ENCODE measurements at places on chromosomes 13 and 19.

- no peak for DNase-seq
These were observed 142.6 kb downstream of the CRYL1 start for GRCh38 chr13:20383058-20383457.

DNA sequence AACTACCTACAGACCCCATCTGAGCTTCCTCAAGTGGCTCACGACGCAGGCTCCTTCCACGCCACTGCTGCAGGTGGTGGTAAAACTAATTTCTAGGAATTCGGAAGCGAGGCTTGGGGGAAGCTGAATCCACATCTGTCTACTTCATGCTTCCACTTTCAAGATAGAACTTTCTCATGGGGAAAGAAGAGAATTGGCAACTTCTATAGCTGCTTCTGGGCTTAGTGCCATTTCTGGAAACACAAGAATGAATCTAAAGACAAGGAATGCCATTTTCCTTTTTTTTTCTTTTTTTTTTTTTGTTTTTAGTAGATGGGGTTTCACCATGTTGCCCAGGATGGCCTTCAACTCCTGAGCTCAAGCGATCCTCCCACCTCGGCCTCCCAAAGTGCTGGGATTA is 2.8 kb upstream of the NLRP12 start:
- no peak for DNase-seq

DNA sequence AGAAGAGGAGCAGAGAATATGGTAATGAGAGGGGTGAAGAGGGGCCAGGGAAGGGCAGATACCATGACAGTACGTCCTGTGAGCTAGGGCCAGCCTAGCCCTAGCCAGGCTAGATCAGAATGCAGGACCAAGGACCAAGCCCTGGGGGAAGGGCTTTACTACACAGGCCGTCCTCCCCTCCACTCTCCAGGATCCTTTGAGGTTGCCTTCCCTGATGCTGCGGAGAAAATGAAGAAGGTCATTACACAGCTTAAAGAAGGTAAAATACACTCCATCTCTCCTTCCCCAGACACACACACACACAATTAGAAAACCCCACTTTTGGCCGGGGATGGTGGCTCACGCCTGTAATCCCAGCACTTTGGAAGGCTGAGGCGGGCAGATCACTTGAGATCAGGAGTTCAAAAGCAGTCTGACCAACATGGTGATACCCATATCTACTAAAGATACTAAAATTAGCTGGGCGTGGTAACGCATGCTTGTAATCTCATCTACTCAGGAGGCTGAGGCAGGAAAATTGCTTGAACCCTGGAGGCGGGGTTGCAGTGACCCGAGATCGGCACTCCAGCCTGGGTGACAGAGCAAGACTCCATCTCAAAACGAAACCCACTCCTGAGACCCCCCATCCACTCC is 8.5 kb downstream of the SPACA6 start:
- DNase-seq: no peak

DNA sequence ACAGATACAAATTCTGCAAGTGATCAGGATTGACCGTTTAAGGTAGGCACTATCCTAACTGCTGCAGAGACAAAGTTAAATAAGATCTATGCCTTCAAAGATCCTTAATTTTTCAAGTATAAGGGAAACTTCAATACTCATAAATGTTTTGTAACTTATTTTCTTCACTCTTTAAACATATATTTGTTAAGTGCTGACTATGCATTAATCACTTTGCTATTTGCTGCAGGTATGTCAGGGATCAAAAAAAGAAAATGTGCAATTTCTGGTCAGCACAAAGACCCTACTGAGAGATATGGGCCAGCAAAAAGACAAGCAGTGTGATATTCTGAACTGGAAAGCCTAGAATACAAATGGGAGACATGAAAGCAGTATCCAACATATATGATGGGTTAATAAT is 756.1 kb upstream of the PCDH9 start:
- no peak for DNase-seq

DNA sequence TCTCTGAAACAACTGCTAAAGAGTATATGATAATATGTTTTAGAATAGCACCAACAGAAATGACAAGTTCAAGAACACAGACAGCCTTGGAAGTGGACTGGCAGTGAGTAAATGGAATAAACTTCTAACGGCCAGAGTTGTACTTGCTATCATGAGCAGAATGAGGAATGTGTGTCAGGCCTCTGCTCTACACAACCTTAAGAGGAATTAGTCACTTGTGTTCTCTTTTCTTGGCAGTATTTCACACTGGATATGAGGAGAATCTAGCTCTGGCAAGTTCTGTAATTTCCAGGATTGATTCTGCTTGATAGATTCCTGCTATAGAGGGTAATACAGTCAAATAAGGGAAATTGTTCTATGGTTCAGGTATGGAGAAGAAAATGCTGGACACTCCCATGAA is 757.3 kb downstream of the EFNB2 start:
- DNase-seq: no peak

GRCh38 chr19:39247701-39248664 is 673 bp downstream of the IFNL4 start:
- no peak for DNase-seq

GRCh38 chr13:106373304-106373988 is 162.0 kb downstream of the EFNB2 start:
- peak; percentile 97 for DNase-seq

DNA sequence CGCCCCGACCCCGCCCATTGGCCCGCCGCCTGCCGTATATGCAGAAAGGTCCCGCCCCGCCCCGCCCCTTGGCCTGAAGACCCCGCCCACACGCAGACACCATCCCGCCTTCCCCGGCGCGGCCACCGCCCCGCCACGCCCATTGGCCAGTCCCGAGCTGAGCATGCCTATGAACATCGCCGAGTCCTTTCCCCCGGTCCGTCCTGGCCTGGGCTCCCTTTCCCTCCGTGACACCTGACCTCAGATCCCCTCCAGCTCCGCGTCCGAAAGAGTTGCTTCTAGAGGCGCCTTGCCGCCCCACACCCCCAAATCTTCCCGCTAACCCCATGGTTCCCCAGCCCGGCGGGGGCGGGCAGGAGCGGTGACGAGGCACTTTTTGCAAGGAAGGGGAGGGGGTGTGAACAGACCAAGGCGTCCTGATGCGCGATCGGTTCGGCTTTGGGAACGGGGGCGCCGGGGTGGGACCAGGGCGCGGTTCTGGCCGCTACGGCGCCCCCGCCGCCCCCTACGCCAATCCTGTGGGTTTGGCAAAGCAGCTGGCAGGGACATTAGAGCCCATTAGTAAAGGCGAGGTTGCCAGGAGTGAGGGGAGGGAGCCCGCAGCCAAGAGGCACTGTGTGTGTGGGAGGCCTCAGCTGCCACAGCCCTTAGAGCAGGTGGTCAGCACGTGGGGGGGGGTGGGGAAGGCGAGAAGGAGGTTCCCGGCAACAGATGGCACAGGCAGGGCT is 406 bp upstream of the NUMBL start:
- DNase-seq: peak; percentile 94

DNA sequence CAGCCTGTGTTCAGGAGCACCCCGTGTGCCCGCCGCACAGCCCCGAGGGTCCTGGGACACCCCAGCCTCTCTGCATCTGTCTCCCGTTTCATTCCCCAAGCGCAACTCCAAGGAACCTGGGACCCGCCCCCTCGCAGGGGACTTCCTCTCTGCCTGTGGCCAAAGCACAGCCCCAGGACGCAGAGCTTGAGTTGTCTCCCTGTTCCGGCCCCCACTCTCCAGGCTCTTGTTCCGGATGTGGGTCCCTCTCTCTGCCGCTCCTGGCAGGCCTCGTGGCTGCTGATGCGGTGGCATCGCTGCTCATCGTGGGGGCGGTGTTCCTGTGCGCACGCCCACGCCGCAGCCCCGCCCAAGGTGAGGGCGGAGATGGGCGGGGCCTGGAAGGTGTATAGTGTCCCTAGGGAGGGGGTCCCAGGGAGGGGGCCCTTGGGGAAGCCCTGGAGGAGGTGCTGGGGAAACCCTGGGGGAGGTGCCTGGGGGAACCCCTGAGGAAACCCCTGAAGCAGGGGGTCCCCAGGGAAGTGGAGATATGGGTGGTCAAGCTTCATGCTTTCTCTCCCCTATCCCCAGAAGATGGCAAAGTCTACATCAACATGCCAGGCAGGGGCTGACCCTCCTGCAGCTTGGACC is 1.3 kb downstream of the HCST start:
- DNase-seq: no peak

- no peak for DNase-seq
These were observed 8.3 kb downstream of the UBAC2 start for GRCh38 chr13:99208845-99209527.

DNA sequence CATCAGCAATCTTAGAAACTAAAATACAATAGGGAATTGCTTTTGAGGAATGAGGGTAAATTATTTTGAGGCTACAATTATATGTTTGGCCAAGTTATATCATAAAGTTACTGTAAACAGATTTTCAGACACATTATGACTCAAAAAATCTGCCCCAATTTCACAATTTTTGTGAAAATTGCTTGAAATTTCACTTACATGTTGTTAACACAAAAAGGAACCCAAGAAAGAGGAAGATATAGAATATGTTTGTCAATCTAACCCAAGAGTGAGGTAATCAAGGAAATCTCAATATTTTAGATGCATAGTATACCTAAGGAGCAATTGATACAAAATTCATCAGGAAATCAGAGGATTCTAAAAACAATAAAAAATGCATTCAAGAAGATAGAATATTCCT is 73.9 kb upstream of the FNDC3A start:
- DNase-seq: no peak

GRCh38 chr13:19062019-19062646 is 119.5 kb downstream of the TUBA3C start:
- no peak for DNase-seq

DNA sequence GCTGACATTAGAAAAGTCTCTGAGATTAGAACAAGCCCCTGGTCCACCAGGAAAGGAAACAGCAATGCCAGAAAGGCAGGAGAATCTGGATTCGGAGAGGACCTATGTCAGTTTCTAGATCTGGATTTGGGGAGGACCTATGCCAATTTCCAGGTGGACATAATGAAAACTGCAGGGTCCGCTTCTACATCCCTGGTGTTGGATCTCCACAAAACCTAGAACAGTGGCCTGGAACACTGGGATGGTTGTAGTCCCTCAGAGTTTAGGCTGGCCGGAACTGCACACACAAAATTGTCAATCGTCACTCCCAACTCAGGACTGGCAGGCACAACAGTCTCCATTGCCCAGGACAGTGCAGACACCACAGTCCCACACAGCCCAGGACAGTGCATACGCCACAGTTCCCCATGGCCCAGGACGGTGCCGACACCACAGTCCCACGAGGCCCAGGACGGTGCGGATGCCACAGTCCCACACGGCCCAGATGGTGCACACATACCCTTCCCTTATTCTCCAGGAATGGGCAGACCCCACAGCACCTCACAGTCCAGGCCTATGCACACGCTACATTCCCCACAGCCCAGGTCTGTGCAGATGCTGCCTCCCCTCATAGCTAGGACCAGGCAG is 341.7 kb downstream of the UQCRFS1 start:
- no peak for DNase-seq

- no peak for DNase-seq
These were observed 56.4 kb downstream of the GGACT start for GRCh38 chr13:100532090-100532766.

DNA sequence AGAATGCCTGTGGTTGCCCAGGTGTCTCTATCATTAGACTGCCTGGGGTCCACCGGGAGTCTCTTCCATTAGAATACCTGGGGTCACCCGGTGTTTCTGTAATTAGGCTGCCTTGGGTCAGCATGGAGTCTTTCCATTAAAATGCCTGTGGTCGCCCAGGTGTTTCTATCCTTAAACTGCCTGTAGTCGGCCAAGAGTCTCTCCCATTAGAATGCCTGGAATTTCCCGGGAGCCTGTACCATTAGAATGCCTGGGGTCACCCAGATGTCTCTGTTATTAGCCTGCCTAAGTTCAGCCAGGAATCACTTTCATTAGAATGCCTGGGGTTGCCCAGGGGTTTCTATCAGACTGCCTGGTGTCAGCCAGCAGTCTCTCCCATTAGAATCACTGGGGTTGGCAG is 1492.8 kb downstream of the UQCRFS1 start:
- no peak for DNase-seq

GRCh38 chr19:16002406-16003384 is 53.9 kb downstream of the OR10H4 start:
- no peak for DNase-seq

DNA sequence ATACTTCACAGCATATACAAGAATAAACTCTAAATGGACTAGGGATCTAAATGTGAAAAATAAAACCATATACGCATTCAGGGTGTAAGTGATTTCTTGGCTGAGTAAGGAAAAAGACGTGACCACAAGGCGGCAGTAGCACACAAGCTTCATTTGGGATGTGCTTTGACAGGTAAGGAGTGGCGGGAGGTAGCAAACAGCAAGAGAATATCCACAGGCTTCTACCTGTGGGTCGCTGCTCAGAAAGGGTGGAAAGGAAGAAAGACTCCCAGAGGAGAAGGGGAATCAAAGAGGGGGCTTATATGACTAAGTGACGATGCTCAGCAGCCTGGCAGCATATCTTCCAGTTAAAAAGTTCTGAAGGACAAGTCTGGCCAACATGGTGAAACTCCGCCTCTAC is 2.5 kb upstream of the ZNF121 start:
- peak; percentile 25 for DNase-seq

GRCh38 chr19:368630-369024 is 24.0 kb upstream of the MIER2 start:
- DNase-seq: no peak

DNA sequence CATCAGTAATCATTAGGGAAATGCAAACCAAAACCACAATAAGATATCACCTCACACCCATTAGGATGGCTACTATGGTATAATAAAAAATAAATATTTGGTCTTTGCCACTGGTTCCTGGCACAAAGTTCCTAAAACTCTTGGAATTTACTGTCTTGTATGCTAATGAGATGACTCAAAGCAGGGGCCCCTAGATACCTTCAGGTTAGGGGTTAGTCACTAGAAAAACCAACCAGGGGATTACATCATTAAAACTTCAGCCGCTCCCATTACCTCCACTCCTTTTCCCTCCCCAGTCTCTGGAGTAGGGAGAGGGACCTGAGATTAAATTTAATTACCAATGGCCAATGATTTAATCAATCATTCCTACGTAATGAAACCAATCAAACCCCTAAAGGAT is 49.6 kb downstream of the THSD1 start:
- DNase-seq: no peak

DNA sequence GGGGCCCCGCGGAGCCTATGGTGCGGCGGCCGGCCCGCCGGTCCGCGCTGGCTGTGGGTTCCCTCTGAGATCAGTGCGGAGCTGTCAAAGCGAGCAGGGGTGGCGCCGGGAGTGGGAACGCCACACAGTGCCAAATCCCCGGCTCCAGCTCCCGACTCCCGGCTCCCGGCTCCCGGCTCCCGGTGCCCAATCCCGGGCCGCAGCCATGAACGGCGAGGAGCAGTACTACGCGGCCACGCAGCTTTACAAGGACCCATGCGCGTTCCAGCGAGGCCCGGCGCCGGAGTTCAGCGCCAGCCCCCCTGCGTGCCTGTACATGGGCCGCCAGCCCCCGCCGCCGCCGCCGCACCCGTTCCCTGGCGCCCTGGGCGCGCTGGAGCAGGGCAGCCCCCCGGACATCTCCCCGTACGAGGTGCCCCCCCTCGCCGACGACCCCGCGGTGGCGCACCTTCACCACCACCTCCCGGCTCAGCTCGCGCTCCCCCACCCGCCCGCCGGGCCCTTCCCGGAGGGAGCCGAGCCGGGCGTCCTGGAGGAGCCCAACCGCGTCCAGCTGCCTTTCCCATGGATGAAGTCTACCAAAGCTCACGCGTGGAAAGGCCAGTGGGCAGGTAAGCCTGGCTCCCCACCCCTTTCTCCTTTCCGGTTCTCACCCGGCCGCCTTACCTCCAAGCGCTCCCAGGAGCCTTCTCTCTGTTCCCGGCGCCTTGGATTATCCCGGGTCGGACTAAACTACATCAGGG is at the start of gene PDX1:
Gene PDX1 (plus strand): TSS at position 67 of the 743 bp plus-strand sequence. CDS start 139 bp downstream, at position 206.
- no peak for DNase-seq
